ENCODE measurements at places on chromosomes 1 and 21.

DNA sequence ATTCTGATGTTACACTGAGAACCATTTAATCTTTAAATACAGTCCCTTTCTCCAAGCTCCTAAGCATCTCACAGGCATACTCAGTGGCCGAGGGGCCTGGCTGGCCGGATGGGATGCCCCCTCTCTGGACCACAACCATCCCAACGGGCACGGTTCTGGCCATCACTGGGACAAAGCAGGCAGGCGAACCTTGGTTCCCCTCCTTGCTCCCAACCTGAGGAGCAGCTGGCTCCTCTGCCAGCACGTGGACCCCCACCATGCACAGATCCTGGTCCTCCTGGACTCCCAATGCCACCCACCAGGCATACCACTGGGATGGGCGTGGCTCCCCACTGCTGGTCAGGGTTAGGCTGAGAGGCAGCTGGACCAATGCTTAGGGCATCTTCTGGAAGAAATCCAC lies 19.8 kb upstream of the PRDM16 start:
- DNase-seq, result no peak

DNA sequence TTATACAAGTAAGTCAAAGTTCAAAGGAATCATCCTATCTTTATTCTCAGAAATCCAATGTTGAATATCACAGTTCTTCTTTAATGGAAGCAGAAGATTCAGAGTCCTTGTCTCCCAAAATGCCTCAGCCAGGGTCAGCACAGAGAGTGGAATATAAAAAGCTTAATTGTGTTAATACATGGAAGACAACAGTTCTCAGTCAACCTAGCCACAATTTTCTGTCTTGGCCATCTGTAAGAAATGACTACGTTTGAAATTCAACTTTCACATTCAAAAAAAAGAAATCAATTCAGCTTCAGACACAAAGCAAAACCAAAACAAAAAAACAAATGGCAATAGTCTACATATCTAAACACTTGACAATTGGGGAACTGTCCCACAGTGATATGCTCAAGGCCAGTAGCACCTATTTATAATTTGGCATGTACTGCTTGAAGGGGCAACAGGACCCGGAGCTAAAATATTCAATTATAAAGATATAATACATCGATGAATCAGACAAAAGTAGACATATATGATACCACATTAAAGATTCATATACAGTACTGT lies 27.3 kb upstream of the GLIS1 start:
- DNase-seq, result no peak

- no peak for DNase-seq
These were observed 77.7 kb downstream of the RHOU start for GRCh38 chr1:228812961-228813360.

DNA sequence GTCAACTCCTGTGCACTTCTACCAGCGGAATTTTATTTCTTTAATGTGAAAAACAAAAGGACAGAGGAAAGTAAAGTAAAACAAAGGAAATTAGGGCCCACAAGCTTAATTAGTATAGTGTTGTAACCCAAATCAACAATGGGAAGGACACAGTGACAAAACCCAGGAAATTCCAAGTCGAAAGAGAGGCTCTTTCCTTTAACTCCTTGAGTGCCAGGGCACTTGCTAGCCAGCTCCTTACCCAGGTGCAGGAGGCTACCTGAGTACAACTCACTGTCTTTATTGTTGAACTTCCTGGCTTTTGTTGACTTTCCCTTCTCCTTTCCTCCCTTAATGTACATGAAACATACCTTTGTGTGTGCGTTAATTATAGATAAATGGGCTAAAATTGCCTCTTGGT lies 55.0 kb downstream of the PEX14 start:
- no peak for DNase-seq

DNA sequence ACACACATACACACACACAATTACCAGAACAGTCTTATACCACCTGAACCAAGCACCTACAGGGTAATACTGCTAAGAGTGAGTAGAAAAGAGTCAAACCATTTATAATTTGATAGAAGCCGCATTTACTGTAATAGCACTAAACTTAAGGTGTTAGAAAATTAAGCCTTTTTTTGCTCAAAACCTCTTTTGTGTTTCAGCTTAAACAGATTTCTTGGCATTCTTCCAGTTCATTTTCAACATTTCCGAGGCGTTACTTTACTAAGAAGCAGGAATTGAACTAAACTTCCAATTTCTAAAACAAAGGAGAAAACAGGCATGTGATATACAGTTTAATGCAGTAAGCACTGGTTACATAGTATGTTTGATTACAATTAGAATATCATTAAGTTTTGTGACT lies 387.2 kb downstream of the NCAM2 start:
- no peak for DNase-seq

GRCh38 chr1:58283388-58284224 lies 262.9 kb downstream of the OMA1 start:
- no peak for DNase-seq

DNA sequence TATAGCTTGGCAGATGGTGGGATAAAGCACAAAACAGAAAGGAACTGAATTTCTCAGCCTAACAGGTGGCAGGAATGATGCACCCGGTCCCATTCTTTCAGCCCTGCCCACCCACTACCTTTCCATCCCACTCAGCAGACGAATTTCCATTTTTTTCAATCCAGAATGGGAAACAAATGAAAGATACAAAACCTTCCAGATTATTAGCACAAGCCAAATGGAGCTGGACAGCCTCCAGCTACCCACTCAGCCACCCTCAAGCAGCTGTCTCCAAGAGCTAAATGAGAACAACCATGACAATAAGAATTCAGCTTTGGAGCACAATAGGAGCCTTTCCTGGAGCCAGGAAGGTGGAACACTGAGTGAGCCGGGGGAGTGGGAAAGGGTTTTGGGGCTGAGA lies 96.3 kb upstream of the ST6GALNAC5 start:
- DNase-seq, result no peak

GRCh38 chr1:201044119-201044518 lies 20.6 kb upstream of the KIF21B start:
- no peak for DNase-seq

- no peak for DNase-seq
These were observed 56.7 kb downstream of the HUNK start for GRCh38 chr21:31929548-31929947.

DNA sequence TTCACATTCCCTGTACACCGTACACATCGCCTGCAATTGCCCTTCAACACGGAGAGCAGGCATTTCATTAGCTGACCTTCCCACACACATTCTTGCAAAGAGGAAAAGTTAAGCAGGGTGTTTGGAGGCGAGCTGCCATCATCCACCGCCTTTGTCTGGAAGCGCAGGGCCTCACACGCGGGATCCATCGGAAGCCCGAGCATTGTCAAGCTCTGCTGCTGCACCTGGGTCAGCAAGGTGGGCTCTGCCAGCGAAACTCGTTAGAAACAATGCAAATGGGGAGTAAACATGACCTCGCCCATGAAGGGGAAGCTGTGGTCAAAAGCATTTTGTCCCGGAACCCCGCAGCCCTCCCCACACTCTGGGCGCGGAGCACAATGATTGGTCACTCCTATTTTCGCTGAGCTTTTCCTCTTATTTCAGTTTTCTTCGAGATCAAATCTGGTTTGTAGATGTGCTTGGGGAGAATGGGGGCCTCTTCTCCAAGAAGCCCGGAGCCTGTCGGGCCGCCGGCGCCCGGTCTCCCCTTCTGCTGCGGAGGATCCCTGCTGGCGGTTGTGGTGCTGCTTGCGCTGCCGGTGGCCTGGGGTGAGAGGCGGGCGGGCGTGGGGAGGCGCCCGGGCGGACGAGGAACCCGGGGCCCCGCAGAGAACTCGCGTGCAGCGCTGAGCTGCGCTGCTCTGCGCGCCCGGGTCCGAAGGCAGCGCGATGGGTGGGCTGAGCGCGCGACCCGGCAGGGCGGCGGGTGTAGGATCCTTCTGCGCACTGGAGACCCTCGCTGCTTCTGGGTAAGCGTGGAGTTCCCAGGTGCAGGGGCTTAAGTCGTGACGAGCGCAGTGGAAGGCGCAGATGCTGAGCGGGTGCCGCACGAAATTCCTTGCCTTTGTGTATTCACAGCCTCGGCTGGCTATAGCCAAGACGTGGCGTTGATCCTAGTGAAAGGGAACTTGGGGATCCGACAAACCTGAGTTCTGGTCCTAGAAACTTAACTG lies at the start of gene CR1:
CR1 (plus strand) TSS at position 357 of the 992 bp plus-strand sequence; CDS start at position 468, 111 bp downstream.
- peak; percentile 23 for DNase-seq

DNA sequence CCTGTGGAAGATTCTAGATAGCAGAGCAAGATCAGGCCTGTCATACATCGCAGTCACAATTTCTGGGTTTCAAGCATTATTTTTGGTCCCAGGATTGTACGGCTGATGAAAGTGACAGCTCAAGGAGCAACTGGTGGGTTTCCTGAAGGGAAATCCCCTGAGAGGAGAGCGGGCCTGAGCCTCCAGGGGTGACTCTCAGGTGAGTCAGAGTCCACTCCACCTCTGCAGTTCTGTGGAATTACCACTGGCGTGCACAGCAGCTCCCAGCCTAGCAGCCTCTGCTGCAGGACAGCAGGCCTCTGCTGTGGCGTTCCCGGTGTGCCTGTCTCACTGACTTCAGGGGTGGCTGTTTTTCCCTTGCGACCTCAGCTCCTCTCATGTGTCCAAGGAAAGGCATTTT lies 24.4 kb downstream of the SLC66A1 start:
- peak; percentile 48 for DNase-seq

DNA sequence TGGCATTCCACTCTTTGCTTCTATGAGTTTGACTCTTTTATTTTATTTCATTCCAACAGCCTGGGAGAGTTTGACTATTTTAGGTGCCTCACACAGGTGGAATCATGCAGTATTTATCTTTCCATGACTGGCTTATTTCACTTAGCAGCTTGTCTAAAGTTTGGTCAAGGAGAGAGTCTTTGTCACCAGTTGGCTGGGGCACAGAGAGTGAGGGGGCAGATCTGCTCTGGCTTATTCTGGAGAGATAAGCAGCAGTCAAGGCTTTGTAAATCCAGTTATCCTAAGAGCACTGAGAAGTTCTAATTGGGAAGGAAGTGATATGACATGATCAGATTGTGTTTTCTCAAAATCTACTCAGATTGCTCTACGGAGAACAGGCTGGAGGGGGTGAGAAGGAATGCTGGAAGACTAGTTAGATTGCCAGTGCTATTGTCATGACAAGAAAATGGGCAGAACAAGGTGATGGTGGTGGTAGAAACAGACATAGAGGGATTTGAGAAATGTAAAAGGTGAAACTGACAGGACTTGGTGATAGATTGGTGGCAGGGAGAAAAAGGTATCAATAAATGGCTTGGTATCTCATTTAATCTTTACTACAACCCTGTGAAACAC lies 12.1 kb upstream of the CTTNBP2NL start:
- no peak for DNase-seq

DNA sequence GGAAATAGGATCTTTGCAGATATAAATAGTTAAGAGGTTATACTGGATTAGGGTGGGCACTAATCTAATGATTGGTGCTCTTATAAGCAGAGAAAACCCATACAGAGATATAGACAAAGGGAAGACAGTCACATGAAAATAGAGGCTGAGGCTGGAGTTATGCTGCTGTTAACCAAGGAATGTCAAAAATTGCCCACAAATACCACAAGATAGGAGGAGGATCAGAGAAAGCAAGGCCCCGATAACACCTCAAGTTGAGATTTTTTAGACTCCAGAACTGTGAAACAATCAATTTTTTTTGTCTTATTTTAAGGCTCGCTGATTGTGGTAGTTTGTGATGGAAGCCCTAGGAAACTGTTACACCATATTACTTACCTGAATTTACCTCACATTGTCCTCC lies 513.2 kb downstream of the COL11A1 start:
- DNase-seq, result no peak

All from hepatocyte (in vitro differentiated cells).